ENCODE measurements at places on chromosomes 4 and X.

- DNase-seq: no peak
Observed at GRCh38 chrX:114798907-114799306, 215.0 kb downstream of the HTR2C start.

DNA sequence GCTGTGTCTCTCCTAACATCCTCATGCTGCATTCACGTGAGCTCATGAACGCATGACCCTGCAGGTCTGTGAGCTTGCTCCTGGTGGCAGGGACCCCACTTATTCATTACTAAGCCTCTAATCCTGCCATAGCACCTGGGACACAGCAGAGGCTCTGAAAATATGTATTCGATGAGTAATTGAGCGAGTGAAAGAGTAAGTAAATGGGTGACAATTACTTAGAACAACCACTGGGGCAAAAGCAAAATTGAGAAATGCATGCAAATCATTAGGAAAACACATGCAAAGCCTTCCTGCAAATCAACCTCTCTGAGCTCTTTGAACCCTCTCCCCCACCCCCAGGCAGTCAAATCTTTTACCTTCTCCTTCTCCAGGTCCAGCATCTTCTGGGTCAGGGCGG, 23.6 kb upstream of the C4orf50 start:
- no peak for DNase-seq

DNA sequence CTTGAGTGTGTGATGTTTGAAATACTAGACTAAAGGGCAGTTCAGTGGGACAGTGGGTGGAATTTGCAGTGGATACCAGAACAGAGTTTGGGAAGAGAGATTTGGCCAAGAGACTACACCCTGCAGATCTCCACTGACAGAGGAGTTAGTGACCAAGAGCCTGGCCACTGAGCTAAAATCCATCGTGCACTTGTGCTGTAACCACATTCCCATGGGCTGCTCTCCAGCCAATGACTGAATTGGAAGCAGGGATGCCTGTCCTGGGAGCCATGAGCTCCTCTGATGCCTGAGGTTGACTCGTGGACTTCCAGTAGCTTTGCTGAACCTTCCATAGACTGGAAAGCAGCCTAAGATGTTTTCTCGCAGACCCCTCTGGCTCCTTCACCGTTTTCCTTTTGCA, 296.1 kb downstream of the TRIML1 start:
- no peak for DNase-seq

DNA sequence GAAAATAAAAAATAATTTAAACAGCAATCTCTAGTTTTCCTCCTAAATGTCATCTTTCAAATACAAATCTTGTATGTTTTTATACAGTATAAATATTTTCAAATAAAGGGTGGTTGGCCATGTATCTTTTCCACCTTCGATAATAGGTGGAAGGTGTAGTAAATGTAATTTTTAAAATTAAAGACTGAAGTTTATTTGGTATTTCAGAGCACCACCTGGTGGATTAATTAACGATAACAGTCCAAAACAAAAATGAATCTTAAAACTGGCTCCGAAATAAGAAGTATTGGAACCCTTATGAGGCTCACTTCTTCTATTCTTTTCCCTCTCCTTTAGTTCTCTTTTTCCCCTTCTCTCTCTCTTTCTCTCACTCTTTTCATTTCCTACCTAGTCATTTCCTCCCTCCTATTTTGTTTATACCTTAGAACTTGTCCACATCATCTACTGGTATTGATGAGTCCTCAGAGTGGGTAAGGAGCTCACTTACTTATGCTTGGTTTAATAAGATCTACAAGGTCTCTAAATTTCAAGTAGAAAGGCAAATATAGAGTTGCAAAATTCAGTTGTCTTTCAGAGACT, 82.9 kb upstream of the EXOC1L start:
- no peak for DNase-seq

- no peak for DNase-seq
Observed at GRCh38 chrX:47186096-47186740, 7.4 kb upstream of the UBA1 start.

- no peak for DNase-seq
Observed at GRCh38 chr4:90124276-90124675, 2.9 kb upstream of the CCSER1 start.

GRCh38 chrX:27767387-27767786, 40.4 kb upstream of the MAGEB10 start:
- no peak for DNase-seq

DNA sequence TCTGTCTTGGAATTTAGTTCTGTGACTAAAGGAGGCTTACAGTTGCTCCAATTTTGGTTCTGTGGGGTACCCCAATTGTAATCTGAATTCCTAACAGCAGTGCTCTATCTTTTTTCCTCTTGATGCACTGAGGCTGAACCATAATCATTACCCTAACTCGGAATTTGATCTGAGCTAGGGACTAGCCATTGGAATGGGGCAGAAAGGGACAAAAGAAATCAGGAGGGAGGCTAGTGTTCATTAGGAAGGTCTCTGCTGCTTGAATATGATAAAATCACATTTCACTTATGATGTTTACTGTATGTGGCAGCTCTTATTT, 2.7 kb downstream of the KLF3 start:
- no peak for DNase-seq

GRCh38 chr4:70508801-70509200, 9.6 kb upstream of the AMTN start:
- DNase-seq: no peak

DNA sequence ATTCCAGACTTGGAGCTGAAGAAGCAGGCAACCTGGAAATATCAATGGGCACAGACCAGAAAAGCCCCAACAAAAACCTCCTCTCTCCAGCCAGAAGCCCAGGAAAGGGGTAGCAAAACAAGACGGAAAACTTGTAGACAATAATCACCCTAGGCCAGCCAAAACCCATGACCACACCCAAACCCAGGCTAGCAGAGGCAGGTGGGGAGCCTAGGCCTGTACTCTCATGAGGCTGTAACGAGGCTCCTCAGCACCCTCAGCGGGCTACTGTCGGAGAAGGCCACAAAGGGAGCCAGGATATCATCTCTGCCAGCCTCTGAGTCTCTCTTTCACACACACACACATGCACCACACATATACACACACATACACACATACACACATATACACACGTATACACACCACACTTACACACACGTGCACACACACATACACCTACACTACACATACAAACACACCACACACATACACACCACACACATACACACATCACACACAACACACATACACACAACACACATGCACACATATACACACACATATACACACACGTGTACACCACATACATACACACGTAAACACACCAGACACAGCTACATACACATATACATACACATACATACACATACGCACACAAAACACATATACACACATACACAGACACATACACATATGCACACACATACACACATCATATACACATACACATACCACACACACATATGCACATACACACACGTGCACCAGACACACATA, 90.6 kb downstream of the FHDC1 start:
- DNase-seq: no peak

DNA sequence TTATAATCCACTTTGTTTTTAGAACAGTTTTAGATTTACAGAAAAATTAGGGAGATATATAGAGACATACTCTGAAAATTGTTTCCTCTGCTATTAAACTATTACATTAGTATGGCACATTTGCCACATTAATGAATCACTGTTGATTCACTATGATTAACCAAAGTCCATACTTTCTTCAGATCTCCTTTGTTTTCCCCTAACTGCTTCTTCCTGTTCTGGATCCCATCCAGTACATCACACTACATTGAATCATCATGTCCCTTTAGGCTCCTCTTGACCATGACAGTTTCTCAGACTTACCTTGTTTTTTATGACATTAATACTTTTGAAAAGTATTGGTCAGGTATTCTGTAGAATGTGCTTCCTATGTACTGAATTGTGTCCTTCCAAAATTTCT, 109.2 kb upstream of the EDNRA start:
- no peak for DNase-seq

- DNase-seq: no peak
Observed at GRCh38 chrX:39170464-39170863, 369.2 kb downstream of the MID1IP1 start.

DNA sequence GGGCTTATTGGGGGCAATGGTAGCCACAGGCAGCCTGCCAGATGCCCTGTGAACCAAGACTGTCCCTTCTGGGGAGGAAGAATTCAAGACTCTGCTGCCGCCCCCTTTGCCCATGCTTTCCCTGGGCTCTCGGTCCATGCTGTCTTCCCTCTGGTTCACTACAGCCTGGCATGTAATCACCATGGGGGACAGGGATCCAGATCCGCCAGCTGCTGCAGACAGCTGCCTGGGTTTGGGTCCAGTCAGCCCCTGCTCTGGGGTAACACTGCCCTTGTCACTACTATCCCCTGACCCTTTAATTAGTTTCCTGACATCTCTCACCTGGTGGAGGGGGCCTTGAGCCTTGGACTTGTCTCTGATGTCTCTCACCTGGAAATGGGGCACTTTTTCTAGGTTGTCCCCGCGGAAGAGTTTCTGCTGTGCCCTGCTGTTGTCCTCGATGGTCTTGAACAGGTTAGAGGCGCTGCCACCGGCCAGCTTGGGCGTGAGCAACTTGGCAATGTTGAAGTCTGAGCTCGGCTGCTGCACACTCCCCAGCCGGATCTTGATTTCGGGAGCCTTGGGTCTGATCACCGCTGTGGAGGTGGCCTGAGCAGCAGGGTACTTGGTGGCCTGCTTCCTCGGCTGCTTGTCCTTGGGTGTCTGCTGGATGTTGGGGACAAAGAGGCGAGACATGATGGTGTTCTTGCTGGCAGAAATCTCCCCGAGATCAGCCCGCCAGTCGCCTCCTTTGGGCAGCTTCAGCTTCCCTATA, 6.4 kb downstream of the C4orf54 start:
- no peak for DNase-seq

DNA sequence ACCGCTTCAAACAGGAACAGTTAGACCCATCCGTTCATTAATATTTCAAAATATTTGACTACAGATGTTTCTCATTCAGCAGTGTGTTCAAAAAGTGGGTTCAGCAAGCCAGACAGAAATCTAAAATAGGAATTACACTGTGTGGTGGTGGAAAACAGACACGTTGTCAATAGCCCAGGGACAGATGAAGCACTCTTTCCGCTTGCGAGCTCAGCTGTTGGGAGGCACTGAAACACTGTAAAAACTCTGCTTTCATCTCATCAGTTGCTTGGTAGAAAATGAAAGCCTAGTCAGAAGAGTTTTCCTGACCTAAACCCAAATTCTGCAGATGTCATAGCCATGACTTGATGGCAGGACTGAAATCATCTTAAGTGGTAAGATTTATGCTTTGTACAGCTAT, 38.5 kb downstream of the LRP2BP start:
- no peak for DNase-seq

DNA sequence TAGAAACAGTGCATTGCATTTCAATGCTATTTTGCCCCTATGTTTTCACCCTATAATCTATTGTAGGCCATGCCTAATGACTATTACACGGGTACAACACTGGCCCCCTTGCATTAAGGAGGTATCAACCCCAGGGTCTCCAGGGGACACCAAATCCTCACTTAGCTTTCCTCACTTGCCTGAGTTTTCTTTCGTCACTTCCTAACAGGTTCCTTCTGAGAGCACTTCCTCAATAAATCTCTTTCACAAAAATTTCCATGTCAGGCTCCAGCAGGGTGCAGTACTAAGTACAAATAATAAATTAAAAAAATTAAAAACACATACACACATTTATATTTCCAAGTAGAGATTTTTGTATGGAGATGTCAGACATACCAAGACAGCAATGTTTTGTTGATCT, 165.0 kb downstream of the RBM46 start:
- no peak for DNase-seq

- no peak for DNase-seq
Observed at GRCh38 chr4:101441446-101441845, 94.1 kb upstream of the PPP3CA start.

GRCh38 chrX:41391606-41392005, 55.5 kb upstream of the NYX start:
- no peak for DNase-seq

DNA sequence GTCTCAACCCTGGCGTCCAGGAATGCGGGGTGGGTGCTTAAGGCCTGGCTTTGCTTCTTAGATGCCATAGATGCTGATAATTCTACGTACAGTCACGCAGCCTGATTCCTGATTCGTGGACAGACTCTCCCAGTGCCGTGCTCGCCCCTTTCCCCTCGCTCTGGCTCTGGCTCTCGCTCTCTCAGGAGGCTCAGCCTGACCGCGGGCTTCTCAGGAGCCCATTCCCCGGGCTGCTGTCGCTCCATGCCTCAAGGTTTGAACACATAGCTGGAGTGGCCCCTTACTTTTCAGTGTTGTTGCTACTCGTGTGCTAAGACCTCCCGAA, 59.2 kb upstream of the ZC4H2 start:
- DNase-seq: no peak

DNA sequence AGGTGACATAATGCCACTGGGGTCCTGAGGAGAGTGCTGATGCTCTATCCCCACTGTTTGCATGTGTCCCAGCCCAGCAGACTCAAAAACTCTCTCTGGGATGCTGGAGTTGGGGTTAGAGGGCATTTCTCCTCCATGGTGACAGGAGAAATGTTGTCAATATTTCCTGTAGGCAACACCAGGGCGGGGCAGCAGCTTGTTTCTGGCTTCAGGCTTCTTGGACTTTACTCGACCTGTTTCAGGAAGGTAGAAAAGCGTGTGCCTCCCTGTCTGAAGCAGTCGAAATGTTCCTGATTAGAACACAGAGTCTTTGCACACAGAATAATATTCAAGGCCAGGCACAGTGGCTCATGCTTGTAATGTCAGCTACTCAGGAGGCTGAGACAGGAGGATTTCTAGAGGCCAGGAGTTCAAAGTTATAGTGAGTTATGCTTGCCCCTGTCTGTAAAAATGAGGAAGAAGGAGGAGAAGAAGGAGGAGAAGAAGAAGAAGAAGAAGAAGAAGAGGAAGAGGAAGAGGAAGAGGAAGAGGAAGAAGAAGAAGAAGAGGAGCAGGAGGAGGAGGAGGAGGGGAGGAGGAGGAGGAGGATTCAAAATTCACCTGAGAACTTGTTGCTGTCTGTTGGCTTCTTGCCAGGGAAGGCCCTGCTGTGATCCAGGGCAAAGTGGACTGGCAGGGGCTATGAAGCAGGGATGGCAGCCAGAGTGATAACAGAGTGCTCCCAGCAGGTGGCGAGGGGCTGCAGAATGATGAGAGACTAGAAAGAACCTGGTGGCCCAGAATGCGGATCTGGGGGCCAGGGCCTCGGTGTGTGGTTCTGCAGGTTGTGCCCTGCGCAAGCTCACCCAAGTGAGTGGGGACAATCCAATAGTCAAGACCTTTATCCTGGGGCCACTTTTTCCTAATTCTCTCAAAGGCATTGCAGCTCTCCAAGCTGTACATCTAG, 82.9 kb downstream of the RTL5 start:
- DNase-seq: no peak

- DNase-seq: no peak
Observed at GRCh38 chrX:153662266-153662665, 11.3 kb downstream of the PNCK start.

Data from HS-27A (cell line).